AG04450 (cell line): ENCODE measurements at places on chromosomes 6 and 20.

GRCh38 chr6:97437087-97437486 is 154.1 kb upstream of the MMS22L start:
- no peak for DNase-seq

GRCh38 chr6:53107091-53107490 is 41.5 kb downstream of the GCM1 start:
- DNase-seq: no peak

DNA sequence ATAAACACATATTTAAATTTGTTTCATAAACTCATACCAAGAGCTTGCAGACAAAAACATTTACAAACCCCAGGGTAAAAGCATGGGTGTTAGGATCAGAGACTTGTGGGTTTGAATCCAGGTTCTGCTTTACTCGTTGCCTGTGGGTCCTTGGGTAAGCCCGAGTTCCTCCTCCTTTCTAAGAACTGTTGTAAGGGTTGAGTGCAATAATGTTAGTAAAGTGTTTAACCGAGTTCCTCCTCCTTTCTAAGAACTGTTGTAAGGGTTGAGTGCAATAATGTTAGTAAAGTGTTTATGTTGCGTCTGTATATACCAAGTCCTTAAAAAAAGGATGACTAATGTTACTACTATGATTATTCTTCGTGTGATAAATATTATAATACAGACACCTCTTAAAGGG is 18.7 kb downstream of the CCDC170 start:
- no peak for DNase-seq

DNA sequence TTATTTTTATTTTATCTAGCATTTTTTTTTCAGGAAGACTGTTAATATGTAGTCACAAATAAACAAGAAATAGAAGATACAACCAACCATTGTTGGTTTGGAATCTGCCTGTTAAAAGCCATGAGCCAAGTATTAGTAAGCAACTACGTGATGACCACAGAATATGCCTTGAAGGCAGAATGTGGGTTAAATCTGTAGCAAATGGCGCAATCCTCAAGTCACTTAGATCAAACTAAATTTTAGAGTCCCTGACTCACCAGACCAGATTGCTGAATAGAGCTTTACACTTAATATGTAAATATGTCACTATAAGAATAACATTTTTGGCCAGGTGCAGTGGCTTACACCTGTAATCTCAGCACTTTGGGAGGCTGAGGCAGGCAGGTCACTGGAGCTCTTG is 800.1 kb upstream of the CITED2 start:
- peak; percentile 88 for DNase-seq

- DNase-seq: no peak
These were observed 10.9 kb upstream of the CGA start for GRCh38 chr6:87105823-87106222.

- no peak for DNase-seq
These were observed 111.5 kb downstream of the TIAM2 start for GRCh38 chr6:155106456-155107115.

- DNase-seq: no peak
These were observed 48.9 kb upstream of the OGFRL1 start for GRCh38 chr6:71239694-71240093.

DNA sequence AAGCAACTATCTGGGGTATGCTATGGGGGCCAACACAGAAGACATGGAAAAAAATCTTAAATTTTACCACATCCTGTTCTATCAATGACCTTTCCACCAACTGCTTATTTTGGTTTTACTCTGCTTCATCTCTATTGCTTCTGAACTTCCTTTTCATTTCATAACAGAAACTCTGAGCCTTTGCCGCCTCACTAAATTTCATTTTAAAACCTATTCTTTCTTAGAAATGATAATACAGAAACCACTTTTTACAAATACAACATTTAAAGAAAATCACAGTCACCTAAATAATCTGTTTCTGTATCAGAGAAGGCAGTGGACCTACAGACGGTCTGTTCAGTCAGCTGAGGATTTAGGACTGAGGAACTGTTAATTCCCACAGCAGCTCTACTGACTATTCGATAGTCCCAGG is 117.5 kb downstream of the KCNQ5 start:
- DNase-seq: no peak

GRCh38 chr6:135640449-135641111 is 143.0 kb upstream of the AHI1 start:
- DNase-seq: no peak

- no peak for DNase-seq
These were observed 8.4 kb upstream of the AIG1 start for GRCh38 chr6:143052282-143052681.

DNA sequence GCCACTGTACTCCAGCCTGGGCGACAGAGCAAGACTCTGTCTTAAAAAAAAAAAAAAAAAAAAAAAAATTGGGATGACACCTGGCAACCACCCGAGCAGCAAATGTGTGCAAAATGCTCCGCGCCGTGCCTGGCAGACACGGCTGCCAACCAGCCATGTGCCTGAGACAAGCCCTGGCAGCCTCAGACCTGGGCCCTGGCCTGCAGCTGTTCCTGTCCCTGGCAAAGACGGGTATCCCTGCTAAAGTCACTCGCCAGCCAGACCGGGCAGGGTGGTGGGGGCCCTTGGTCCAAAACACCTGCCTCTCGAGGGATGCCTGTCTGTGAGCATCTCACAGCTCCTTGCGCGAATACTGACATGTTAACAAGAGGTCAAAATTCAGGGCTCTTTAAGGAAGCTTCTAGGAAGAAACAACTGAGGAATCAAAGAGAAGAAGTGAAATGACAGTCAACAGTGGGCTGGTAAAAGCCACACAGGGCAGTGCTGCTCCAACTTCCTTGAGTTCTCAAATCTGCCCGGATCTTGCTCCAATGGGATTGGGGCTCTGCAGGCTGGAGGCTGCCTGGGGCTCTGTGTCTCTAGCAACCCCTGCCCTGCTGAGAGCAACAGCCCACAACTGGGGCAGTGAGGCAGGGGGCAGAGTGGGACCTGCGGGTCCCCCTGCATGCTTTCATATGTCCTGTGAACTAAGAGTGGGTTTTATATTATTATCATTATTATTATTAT is 53.4 kb downstream of the SYTL3 start:
- no peak for DNase-seq

- no peak for DNase-seq
These were observed 7.5 kb upstream of the DST start for GRCh38 chr6:56650191-56650590.

GRCh38 chr20:14845199-14846160 is 508.1 kb upstream of the FLRT3 start:
- DNase-seq: no peak

DNA sequence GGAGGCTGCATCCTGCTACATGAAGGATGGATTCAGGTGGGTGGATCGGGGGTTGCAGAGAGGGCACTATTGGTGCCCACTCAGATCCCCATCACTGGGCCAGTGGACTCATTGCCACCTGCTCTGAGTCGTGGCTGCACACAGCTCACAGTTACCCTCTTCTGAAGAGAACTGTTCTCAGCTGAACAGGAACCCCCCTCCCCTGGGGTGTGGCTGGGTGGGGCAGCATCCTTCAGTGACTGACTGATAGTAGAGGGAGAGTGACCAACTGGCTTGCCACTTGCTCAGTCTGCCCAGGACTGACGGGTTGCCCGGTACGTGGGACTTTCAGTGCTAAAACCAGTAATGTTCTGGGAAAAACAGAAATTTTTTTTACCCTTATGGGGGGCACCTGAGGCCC is 494.0 kb upstream of the CHD6 start:
- DNase-seq: no peak

- no peak for DNase-seq
These were observed 280.3 kb downstream of the CDC5L start for GRCh38 chr6:44667668-44668390.

- DNase-seq: no peak
These were observed 109.0 kb upstream of the COL21A1 start for GRCh38 chr6:56356426-56356825.

DNA sequence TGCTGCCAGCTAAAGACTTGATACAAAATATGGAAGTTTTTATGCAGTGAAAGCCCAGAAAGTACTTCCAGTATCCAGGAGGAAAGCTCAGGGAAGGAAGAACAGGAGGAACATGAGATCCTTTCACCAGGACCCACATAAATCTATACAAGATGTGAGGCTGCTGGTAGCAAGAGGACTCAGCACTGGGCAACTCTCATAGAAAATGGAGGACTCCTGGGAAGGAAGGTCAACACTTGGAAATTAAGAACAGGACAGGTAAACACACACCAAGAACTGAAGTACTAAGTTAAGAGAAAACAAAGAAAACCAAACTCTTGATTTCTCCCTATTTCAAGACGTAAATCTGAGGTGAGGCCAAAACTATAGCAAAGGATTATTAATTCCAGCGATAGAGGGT is 220.5 kb upstream of the HSF2 start:
- DNase-seq: no peak

DNA sequence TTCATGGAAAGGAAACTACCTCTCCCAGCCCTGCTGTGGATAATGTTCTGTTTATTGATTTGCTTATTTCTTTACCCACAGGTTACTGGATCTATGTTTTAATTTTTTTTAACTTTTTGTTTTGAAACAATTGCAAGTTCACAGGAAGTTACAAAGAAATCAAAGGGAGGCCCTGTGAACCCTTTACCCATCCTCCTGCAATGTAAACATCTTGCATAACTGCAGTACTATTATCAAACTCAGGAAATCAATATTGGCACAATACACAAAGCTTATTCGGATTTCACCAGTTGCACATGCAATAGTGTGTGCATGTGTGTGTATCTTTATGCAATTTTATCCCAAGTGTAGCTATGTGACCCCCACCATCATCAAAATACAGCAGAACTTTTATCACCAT is 398.0 kb downstream of the BTBD3 start:
- no peak for DNase-seq

DNA sequence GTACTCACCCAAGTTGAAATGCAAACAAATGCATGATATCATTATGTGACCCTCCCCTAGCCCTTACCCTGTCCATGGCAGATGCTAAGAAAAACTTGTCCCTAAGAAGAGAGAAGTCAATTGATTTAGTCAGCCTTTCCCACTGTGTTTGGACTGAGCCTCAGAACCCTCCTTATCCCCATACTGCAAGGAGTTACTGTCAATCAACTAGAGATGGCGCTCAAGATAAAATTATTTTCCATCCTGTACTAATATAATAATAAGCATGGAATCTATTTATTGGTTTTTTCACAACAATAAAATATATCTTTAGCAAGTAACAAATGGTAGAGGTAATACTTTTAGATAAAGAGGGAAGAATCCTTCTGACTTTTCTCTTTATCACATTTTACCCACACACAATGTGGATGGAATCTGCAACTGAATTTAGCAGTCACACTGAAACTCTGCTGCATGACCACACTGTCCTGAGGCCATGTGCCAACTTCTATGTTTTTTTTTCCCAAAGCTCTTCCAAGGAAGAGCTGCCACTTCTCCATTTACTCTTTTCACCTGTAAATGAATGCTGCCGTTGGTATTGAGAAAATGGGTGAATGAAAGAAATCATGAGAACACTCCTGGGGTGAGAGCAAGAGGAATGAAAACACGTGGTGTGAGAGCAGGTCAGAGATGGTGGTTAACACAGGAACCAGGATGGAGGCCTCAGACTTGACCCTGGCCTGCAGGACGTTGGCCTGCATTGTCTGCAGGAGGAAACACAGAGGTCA is 10.5 kb downstream of the NT5E start:
- no peak for DNase-seq

DNA sequence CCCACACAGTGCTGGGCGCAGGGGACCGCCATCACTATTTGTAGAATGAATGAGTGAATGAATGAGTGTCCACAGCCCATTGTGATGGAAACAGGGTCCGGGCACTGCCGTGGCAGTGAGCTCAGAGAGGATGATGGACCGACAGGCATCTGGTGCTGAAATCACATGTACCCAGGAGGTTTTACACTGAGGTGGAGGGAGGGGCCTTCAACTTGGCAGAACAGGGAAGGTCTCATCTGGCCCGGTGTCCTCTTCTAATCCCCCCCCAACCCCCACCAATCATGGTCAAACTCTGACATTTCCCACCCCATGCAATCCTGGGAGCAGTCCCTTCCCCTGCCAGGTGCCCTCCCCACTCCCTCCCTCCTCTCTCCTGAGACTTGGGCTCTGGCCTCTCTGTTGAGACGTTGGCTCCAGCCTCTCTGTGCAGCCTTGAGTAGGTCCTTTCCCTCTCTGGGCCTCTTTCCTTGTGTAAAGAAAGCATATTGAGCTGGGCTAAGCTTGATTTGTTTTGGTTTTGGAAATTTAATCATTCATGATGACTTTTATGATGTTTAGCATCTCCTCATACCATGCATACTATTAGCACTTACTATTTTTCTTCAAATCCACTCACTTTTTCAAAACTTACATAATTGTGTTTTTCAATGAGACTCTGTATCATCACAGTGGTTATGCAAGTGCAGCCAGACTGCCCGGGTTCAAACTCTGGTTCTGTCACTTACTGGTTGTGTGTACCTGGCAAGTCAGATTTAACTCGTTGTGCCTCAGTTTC is 10.8 kb downstream of the KIAA1755 start:
- no peak for DNase-seq

DNA sequence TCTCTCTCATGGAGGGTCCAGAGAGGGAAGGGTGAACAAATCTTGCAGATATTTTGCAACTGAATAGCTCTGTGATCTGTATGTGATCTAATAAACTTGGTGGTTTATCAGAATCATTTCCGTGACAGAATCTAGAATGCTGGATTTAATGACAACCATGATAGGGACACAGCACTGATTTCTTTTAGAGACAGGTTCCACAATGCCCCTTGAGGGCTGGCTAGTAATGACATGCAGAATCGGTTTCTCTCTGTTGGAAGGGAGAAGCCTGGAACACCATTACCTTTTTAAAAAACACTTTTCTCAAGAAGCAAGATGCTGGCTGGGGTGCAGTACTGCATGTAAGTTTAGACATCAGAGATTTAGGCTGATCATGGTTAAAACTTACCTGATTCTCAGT is 313.4 kb downstream of the CDH26 start:
- DNase-seq: no peak

DNA sequence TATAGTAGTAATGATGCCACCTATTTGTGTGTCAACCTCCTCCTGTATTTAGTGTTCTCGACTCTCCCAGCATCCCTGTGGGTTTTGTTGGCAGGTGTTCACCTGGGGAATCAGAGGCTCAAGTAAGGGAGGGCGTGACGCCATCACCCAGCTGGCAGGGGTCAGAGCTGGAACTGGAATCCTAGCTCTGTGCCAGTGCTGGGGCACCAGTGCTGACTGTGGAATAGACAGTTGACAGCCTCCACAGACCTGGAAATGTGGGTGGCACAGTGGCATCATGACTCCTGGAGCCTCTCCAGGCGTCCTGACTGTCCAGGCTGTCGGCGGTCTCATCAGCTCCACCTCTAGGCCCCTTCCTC is 102.8 kb downstream of the SYCP2 start:
- DNase-seq: no peak

DNA sequence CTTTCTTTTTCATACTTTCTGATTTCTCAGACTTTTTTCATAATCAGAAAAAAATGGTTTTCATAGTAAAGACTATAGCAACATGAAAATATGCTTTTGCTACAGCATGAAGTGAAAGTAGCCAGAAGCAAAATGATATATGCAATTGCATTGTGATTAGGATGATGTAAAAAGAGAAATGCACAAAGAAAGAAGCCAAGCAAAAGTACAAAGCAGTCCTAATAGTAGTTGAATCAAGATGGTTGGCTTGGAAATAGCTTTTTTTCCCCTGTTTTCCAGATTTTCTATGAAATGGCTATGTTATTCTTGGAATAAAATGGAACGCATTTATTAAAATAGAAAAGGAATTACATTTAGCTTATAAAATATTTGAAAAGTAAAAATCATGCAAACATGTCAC is 77.3 kb downstream of the SEL1L2 start:
- DNase-seq: no peak

- no peak for DNase-seq
These were observed 161.2 kb upstream of the SUPT3H start for GRCh38 chr6:45538641-45539547.

- DNase-seq: no peak
These were observed 130.7 kb downstream of the LRFN2 start for GRCh38 chr6:40456390-40457013.

- no peak for DNase-seq
These were observed 59.2 kb upstream of the ADGRB3 start for GRCh38 chr6:68575765-68576439.
